ENCODE measurements at places on chromosomes 11 and 22.

GRCh38 chr22:25077964-25078363 is 121.7 kb upstream of the CRYBB3 start:
- DNase-seq, result no peak

DNA sequence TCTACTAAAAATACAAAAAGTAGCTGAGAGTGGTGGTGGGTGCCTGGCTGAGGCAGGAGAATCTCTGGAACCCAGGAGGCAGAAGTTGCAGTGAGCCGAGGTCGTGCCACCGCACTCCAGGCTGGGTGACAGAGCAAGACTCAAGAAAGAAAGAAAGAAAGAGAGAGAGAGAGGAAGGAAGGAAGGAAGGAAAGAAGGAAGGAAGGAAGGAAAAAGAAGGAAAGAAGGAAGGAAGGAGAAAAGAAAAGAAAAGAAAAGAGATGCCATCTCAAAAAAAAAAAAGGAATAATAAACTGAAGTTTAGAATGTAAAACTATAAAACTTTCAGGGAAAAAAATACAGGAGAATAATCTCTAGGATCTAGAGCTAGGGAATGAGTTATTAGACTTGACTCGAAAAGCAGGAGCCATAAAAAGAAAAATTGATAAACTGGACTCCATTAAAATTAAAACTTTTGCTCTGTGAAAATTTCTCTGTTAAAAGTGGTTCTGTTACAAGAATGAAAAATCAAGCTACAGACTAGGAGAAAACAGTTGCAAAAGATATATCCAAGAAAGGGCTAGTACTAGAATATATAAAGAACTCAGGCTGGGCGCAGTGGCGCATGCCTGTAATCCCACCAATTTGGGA is 13.4 kb upstream of the SEPTIN5 start:
- no peak for DNase-seq

- no peak for DNase-seq
Measured at GRCh38 chr11:127472505-127472904, 471.9 kb upstream of the KIRREL3 start.

- no peak for DNase-seq
Measured at GRCh38 chr11:86798988-86799387, 1.4 kb upstream of the PRSS23 start.

GRCh38 chr11:1488575-1489180 is 2.1 kb upstream of the MOB2 start:
- no peak for DNase-seq

DNA sequence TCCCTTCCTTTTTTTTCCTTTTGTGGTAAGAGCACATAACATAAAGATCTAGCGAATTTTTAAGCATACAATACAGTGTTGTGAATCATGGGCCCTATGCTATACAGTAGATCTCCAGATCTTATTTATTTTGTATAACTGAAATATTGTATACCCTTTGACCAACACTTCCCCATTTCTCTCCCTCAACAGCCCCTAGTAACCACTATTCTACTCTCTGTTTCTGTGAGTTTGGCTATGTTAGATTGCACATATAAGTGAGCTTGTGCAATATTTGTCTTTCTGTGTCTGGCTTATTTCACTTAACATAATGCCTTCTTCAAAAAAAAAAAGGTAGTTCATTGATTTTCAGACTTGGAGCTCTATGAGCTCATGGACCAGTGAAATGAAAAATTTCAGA is 180.5 kb downstream of the C11orf91 start:
- no peak for DNase-seq

DNA sequence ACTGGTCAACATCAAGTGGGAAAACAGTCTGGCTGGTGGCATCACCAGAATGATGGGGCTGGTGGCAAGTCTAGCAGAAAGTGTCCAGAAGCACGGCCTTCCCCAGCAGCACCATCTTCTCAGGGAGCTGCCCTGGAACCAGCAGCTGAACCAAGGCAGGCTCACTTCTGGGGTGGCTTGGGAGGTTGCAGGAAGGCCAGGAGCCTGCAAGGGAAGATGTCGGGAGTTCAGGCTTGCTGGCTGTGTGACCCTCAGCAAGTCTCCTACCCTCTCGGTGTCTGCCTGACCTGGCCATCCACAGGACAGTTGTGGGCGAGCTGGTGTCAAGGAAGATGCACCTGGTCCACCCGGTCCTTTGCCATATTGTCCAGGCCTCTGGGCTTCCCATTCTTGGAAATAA is 2.3 kb upstream of the PNPLA5 start:
- no peak for DNase-seq

- no peak for DNase-seq
Measured at GRCh38 chr11:63239254-63239653, 4.1 kb downstream of the SLC22A25 start.

GRCh38 chr22:44329179-44329796 is 16.5 kb upstream of the SHISAL1 start:
- no peak for DNase-seq

DNA sequence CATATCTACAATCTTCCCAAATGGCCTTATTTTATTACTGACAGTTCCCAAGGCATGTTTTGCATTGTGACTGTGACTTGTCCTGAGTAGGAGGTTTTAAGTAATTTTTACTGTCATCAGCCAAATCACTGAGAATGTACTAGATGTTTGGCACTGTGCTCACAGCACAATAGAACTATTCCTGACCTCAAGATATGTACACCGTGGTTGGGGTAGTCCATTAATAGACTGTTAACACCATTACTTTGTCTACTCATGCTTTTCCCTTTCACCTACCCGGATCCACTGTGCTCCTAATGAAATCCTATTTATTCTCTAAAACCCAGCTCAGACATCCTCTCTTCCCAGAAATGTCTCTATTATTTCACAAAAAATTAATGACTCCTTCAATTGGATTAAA is 168.7 kb upstream of the TENM4 start:
- no peak for DNase-seq

DNA sequence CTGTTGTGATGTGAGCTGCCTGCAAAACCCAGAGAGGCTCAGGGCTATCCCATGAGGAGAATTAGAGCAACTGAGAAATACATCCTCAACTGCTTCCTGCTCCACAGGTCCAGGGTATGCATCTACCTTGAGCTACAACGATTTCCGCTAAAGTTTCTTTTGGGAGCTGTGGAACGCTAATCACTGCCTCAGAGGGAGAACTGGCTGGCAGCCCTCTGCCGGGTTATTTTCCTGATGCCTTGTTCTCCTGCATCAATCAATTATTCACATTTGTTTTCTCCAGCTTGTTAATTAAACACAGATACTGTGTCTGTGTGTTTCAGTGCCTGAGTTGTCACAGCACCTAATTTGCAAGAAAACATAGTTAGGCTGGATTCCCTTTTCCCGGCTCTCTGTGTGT is 211.1 kb upstream of the PLET1 start:
- DNase-seq, result no peak

DNA sequence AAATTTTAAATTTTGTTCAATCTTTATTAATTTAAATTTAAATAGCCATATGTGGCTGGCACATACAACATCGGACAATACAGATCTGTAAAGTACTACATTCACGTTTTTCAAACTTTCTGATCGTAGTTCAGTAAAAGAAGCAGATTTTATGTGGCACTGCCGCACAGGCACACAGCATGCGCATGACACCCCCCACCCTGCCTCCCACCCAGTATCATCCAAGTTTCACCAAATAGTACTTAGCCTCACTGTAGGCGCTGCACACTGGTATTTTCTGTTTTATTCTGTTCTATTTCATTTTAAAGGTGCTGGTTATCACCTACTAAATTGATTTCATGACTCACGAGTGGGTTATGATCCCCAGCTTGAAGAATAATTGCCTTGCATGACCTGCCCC is 159.9 kb downstream of the HIPK3 start:
- no peak for DNase-seq

- no peak for DNase-seq
Measured at GRCh38 chr22:22682807-22683667, 38.6 kb downstream of the GGTLC2 start.

DNA sequence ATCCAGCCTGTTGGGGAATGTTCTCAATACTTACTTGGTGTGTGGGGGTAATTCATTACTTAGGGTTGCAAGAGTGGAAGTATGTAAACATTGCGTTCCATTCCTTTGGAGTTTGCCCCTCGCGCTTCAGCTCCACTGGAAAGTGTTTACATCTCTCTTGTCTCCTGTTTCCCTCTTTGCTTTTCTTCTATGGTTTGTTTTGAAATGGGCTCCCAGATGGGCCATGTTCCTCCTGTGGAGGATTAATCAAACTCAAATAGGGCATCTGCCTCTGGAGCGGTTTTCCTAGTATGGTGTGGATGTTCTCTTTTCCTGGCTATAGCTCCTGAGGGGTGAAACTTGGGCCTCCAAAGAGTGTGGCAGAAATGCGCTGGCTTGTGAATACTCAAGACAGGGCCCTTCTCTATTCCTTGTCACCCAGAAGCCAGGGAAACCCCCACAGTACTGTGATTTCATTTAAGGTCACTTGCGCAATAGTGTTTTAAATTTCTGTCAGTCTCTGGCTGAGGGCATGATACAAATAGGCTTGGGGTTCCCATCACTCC is 51.9 kb downstream of the CD44 start:
- no peak for DNase-seq

- DNase-seq, result no peak
Measured at GRCh38 chr11:34641456-34641855, 20.6 kb downstream of the EHF start.

GRCh38 chr22:18103527-18104269 is 6.9 kb upstream of the TUBA8 start:
- no peak for DNase-seq

DNA sequence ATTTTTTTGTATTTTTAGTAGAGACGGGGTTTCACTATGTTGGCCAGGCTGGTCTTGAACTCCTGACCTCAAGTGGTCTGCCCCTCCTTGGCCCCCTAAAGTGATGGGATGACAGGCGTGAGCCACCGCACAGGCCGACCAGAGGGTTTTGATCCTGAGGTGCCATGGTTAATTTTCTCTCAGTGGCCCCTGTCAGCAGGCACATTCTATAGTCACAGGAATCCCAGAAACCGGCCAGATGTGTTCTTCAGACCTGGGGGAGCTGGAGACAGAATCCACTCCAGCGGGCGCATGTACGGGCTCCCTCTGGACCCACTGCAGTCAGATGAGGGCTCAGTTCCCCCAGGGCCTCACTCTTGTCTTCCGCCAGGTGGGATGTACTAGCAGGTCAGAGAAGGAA is 17.0 kb downstream of the IGLL1 start:
- no peak for DNase-seq

DNA sequence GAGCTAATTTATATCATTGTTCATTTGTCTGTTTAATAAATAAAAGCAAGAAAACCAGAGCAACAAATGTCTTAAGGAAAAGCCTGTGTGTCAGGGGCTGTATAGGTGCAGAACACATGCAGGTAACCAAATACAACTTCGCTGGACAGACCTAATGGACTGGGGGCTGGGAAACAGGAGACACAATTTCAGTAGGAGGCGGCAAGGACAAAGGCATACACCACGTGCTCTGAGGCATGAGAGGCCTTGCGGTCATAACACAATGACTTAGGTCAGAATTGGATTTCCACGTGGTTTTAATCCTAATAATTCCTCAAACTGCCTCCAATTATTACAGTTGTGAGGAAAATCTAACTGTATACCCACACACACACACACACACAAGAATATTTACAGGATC is 8.7 kb upstream of the GLB1L3 start:
- DNase-seq, result no peak

GRCh38 chr22:17077255-17077654 is 7.5 kb upstream of the IL17RA start:
- DNase-seq, result no peak

DNA sequence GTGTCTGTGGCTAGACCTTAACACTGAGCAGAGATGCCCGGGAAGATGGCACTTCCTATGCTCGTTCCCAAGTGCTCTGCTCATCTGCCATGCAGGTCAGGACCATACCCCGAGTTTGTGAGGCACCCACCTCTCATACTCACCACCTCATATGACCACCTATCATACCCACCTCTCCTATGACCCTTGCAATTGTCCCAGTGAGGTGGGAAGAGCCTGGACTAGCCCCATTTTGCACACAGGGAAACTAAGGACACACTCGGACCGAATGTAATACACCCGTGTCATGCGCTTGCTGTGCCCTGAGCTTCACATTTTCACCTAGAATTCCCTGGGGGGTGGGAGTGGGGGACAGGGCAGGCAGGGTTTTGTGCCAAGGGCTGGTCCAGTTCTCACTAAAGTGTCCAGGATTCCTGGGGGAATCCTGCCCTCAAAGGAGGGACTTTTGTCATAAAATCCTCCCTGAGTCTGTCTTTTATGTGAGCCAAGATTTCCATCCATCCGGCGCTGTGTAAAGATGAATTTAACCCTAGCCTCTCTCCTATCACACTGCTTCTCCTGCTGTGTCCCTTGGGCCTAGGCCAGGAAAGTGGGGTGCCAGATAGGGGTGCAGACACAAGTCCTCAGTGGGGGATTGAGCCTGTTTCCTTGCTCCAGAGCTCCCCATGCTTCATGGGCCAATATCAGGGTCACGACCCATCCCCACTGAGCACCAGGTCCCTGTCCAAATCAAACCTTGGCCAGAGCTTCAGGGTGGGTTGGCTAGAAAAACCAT is 20.0 kb downstream of the TPBGL start:
- DNase-seq, result no peak

- DNase-seq, result no peak
Measured at GRCh38 chr22:26587991-26588613, 1.8 kb downstream of the TPST2 start.
